Activated naive CD8-positive, alpha-beta T cell treated with anti-CD3 and anti-CD28 coated beads, Interleukin-2, amount 50 U/mL, for 16 hours (primary cell): ENCODE measurements at places on chromosomes 16 and 17.

DNA sequence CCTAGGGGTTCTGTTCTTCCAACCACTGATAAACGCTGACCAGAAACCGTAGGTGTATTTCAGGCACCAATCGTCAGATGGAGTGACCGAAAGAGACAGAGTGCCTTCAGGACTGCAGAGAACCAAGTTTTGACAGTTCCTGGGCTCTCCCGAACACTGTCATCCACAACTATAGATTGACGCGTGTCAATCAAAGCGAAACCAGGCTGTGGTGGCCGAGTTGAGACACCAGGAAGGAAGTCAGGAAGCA lies 11.9 kb upstream of the AURKB start:
- DNase-seq, result no peak

GRCh38 chr16:51579652-51580360 lies 428.7 kb upstream of the SALL1 start:
- no peak for DNase-seq

DNA sequence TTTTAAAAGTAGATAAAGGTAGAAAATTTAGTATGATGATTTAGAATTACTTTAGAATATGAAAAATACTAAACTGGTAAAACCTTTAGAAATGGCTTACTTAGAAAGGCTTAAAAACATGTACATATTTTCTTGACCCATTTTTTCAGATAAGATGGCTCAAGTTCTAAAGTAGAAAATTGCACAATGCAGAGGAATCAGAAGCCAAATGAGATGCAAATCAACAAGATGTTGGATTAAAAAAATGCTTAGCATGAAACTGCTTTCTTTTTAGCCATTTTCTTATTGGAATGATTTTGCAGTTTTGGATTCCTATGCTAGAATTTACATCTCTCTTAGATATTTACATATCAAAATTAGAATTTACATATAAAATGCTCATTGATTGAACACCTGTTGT lies 1.5 kb upstream of the KRTAP3-1 start:
- no peak for DNase-seq

DNA sequence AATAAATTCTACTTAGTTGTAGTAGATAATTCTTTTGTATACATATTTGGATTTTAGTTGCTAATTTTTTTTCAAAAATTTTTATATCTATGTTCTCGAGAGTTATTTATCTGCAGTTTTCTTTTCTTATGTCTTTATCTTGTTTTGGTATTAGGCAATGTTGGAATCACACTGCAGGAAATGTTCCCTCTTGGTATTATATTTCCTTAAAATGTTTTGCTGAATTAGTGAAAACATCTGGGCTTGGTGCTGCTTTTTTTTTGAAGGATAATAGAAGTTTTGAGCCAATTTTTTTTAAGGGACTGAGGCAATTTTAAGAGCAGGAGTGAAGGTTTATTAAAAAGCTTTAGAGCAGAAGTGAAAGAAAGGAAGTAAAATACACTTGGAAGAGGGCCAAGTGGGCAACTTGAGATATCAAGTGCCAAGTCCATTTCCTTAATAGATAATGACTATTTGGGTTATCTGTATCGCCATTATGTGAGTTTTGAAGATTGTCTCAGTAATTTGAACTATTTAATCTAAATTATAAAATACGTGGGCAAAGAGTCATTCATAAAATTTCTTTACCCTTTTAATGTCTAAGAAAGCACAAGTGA lies 1390.1 kb upstream of the CDH8 start:
- DNase-seq, result no peak

DNA sequence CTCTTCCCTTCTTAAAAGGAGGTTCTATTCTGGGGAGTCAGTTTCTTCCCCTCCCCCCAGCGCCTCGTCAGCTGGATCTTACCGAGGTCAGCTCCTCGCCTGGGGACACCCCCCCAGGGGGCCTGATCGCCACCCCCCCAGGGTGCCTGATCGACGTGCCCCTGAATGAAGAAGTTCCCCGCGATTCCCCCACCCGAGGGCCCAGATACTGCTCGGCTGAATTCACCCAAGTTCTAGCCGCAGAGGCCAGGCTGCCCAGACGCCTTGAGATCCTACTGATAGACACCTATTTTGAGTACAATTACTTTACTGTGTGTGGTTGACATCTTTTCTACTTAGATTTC lies 1.4 kb downstream of the RAB11FIP3 start:
- DNase-seq, result no peak

GRCh38 chr16:3065069-3065741 lies at the start of gene IL32:
IL32 (plus strand) TSS chr16:3065640; CDS start chr16:3065812, 172 bp downstream.
- peak; percentile 43 for DNase-seq

DNA sequence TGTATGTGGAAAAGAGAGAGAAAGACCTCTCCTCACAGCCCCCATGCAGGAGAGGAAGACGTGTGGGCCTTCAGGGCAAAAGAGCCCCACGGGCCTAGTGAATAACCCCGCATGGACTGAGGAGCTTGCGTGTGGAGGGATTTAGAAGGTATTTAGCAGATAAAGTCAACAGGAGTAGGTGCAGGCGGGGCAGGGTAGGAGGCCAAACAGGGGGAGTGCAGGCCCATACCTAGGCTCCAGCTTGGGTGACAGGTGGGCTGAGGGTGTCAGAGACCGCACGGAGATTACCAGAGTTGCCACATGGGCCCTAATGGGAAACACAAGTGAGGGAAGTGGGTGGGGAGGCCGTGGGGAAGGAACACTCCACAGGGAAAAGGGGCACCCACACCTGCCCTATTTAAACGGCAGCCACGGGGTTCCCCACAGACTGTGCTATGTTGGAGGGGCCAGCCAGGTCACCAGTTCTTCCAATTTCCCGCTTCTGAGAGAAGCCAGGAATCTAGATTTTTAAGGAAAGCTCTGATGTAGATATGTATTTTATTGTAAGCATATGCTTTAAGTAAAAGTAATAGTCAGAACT lies 8.2 kb upstream of the CNGB1 start:
- no peak for DNase-seq

DNA sequence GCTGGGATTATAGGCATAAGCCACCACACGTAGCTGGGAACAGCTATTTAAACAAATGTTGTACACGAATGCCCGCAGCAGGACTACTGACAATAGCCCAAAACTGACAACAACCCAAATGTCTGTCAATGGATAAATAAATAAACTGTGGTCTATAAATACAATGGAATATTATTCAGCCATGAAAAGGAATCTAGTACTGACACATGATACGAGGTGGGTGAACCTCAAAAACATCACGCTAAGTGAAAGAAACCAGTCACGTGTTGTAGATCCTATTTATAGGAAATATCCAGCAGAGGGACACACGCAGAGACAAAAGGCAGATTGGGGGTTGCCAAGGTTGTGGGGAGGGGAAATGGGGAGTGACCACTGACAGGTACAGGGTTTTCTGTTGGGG lies 390.0 kb upstream of the TNRC6C start:
- no peak for DNase-seq

DNA sequence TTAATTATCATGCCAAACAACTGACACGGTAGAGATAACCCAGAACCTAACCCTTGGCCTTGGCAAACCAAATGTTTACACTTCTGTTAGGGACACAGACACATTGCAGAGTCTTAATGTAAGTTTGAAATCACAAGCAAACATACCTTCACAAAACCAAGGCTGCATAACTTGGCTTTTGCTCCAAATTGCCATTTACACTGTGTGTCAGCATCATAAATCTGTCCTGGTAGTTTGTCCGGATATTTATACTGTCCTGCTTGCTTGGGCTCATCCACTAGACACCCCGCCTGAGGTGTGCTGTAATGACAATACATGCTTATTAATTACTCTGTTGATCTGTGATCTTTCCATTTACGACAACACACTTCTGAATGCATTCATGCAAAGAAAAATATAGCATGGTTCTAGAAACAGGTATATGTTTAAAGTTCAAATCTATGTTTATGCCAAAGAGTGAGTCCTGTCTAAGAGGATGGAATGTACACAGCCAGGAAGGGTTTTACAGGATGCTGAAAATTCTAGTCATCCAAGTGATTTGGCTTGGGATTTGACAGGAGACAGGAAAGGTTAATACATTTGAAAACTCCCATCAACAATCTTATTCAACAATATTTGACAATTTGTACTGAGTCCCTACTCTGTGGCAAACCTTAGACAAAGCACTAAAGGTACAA lies 81.1 kb downstream of the ADAMTS18 start:
- no peak for DNase-seq

- no peak for DNase-seq
Observed at GRCh38 chr16:31129568-31130335, 5.8 kb downstream of the PRSS8 start.

- DNase-seq, result no peak
Observed at GRCh38 chr16:20023190-20023589, 50.5 kb downstream of the GPR139 start.

DNA sequence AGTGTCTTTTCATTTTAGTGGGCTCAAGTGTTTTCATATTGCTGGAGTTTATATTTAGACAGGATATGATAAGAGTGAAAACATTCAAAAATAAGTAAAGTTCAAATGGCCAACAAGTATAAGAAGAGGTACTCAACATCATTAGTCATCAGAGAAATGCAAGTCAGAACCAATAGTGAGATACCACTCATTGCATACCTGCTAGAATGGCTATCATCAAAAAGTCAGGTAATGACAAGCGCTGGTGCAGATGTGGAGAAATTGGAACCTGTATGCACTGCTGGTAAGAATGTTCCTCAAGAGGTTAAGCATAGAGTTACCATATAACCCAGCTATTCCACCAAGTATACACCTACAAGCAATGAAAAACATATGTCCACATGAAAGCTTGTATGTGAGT lies 87.8 kb downstream of the WNT3 start:
- no peak for DNase-seq

GRCh38 chr17:31591924-31592323 lies 200.4 kb downstream of the RAB11FIP4 start:
- no peak for DNase-seq

- no peak for DNase-seq
Observed at GRCh38 chr16:54846766-54847165, 83.9 kb upstream of the IRX5 start.

DNA sequence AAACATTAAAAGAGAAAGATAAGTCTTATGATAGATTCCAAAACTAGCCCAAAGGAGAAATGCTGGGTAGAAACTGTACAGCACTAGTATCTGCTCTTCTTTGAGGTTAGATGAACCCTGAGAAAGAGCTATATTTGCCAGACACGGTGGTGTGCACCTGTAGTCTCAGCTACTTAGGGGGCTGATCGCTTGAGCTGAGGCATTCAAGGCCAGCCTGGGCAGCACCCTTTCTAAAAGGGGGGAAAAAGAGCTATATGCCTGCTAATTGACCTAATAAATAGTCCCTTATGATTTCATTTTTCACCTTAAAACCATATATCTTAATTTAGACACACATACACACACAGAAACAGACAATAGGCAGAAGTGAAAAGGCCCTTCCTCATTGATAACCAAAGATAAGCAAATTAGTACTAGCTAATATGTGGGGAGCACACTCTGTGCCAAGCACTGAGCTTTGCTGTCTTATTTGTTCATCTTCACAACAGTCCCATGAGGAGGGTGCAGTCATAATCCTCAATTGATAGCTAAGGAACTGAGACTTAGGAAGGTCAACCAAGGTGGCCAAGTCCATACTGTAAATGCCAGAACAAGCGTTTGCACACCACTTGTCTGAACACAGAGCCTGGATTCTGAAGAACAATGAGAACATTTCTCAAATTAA lies 56.6 kb upstream of the NLK start:
- DNase-seq, result no peak

DNA sequence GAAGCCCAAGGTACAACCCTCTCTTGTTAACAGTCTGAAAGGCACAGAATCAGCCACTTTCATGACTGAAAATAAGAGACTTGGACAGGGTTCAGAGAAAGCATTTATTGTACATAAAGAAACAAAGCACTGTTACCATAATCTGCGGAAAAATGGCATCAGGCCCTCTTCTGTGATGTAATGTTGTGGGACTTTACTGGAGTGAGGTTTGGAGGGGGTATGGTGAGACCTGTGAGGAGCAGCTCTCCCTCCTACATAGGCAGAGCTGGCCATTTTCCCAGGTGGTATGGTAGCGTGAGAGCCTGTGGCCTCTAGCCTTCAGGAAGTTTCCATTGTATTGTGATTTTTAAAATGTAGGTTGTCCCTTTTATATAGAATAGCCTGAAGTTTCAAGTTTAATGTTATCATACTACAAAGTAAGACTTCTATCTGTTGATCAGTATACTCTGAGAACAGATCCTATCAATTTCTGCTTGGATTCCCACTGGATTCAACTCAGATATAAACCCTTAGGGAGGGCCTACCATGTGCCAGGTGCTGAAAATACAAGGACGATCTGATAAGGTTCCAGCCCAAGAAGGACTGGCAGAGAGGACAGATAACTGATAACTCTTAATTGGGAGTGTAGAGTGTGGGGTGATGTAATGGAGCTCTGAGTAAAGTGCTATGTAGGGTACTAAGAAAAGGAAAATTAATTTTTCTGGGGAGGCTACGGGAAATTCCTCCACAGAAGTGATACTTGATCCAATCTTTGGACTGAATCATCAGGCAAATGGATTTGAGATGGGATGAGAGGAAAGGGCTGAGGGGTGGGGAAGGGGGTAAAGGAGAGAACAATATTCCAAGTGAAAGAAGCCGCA lies 4.1 kb upstream of the YPEL2 start:
- no peak for DNase-seq

DNA sequence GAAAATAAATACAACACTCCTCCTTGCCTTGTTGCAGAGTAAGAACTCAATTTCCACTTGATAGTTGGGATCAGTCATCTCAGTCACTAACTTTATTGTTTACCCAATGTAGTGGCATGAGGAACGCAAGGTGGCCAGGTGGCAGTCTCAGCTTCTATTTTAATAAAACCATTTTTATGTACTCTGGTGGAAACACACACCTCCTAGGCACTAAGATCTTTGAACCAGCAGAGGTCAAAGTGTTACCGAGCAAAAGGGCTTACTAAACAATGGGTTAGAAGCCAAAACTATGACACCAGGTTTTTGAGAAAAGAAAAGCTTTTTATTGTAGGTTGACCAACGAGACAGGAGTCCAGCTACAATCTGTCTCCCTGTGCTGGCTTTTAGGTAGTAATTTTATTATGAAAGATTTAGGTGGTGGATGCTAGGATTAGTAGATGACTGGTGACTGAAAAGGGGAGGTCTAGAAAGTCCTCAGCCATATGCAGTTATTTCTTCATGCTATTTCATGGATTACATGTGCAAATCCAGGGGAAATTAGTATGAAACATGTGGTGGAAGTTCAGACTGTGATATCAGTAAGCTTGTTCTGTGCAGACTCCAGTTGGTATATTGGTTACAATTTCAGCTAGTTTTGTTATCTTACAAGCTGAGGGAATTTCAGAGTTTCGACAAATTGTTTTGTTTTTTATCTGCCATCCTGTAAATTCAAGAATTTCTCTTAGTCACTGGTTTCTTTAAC lies 122.3 kb downstream of the PCTP start:
- DNase-seq, result no peak
